GM03348 (cell line): ENCODE measurements at places on chromosomes 1 and 21.
A peak's percentile ranks its signal among the peaks of the same experiment; 100 is the strongest.

GRCh38 chr1:234881893-234882771 lies 246.5 kb downstream of the TOMM20 start:
- no peak for DNase-seq

- DNase-seq, result peak; percentile 28
These were observed 2.0 kb downstream of the ATP13A2 start for GRCh38 chr1:17009706-17010105.

DNA sequence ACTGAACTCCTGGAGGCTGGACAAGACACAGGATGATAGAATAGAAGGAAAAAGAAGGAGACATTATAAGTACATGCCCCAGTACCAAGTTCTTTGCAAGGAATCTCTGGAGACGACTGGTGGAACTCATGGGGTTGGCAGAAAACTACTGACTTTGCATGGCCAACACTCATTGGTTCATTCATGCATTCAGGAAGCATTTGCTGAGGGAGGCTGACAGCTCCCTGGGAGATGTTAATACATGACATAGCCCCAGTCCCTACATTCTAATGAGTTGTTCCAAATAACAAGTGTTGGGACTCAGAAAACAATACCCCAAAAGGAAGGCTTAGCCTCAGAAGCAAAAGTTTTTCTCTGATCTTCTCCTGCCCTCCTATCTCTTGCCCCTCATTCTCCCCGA lies 172.8 kb upstream of the IRF2BP2 start:
- no peak for DNase-seq

GRCh38 chr1:5125208-5125607 lies 470.8 kb downstream of the AJAP1 start:
- no peak for DNase-seq

- no peak for DNase-seq
These were observed 618.5 kb downstream of the PTPRU start for GRCh38 chr1:29854700-29855276.

- no peak for DNase-seq
These were observed 203.1 kb upstream of the GALNT2 start for GRCh38 chr1:229863651-229864545.

- no peak for DNase-seq
These were observed 24.0 kb downstream of the GIPC2 start for GRCh38 chr1:78069784-78070183.

GRCh38 chr1:159853417-159854115 lies 8.9 kb downstream of the VSIG8 start:
- peak; percentile 29 for DNase-seq

DNA sequence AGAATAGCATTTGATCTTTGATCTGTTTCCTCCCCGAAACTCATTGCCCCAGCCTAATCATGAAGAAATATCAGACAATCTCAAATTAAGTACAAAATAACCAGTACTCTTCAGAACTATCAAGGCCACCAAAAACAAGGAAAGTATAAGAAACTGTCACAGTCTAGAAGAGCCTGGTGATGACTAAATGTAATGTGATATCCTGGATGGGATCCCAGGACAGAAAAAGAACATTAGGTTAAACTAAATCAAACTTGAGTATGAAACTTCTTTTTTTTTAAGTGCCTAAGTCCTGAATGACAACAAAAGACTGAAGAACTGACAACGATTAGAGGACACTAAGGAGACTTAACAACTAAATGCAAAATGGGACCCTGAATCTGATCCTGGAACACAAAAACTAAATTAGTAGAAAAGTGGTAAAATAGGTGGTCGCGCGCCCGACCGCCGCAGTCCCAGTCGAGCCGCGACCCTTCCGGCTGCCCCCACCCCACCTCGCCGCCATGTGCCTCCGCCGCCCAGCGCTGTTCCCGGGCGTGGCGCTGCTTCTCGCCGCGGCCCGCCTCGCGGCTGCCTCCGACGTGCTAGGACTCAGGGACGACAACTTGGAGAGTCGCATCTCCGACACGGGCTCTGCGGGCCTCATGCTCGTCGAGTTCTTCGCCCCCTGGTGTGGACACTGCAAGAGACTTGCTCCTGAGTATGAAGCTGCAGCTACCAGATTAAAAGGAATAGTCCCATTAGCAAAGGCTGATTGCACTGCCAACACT lies 5.5 kb upstream of the PRKAB2 start:
- DNase-seq, result peak; percentile 47

DNA sequence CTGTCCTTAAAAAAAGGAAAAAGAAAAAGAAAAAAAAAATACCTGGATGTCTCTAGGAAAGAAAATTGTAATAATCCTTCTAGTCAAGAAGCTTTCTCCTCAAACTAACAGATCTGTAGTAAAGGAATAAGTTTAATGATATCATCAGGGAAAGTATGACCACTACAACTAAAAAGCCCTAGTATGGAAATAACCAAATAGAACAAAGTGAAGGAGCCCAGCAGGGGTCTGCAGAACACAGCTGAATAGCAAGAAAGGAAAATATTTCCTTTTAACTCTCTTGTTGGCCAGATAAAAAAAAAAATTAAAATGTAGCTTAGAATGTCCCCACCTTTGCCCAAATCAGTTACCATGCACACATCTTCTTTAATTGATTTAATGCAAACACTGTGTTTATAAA lies 43.2 kb downstream of the PRRX1 start:
- DNase-seq, result no peak

DNA sequence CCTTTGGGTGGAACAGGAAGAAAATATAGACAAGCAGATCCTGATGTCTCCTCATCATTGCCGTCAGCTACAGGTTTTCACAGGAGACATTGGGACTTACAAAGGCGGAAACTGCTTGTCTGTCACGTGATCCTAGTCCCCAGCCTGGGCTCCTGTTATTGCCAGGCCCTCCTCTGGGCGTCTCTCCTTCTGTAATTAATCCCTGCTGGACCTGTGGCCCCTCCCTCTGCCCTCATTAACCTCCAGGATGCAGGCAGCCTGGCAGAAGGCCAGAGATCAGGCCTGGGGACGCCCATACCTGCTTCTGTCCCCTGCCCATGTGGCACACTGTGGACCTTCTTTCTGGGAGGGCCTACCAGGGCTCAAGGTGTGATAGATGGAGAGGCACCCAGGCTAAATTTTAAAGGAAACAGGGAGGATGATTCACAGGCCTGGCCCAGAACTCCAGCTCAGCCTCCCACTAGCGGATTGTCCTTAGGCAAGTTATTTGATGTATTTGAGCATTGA lies 2.4 kb downstream of the S100A5 start:
- peak; percentile 47 for DNase-seq

- DNase-seq, result peak; percentile 80
These were observed 23.0 kb upstream of the DNAJC11 start for GRCh38 chr1:6724517-6725141.

DNA sequence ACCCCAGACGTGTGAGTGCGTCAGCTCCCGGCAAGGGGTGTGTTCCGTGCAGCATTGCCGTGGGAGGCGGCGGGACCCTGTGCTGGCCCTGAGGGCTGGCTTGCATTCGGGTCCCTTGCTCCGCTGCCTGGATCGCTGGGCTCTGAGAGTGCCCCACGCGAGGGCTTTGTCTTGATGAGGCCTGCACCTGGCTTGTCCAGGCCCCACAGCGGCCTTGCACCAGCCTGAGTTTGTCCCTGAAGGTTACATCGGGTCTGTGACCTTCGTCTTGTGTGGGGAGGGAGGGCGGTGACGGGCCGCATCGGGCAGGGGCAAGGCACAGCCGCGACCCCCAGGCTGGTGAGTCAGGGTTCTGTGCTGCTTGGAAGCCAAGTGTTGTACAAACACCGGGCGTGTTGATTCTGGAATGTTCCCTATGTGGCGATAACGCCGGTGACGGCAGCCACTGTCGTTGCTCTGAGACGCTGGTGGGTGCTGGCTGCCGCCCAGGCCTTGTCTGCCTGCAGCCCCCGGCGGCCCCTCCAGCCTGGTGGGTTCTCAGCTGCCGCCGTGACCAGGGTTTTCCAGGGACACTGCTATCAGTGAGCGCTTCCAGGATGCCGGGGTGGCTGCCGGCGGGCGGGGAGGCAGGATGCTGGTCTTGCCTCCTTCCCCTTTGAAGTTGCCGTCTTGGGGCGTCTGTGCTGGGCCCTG lies 42.9 kb downstream of the SLX9 start:
- DNase-seq, result no peak

DNA sequence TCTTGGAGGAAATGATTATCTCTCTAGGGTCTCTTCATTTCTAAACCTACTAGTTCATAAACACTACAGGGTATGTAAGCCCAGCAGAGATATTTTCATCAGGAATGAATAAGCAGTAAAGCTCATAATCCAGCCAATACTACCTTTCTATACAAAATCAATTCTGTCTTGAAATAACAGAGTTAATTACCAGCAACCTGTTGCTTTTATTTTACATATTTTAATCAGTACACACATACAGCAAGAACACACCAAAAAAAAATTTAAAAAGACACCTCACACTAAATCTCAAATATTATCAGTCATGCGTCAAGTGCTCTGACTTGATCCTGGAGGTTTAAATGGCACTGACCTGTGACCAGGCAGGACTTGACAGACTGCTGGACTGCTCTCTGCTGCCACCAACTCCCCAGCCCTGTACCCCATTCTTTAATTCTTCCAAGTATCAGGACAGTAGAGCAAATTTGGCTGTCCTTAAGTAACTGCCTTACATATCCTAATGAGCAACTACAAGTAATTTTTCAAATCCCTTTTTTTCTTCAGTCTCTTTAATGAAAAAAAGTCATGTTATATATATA lies 98.5 kb downstream of the CDC42BPA start:
- no peak for DNase-seq

DNA sequence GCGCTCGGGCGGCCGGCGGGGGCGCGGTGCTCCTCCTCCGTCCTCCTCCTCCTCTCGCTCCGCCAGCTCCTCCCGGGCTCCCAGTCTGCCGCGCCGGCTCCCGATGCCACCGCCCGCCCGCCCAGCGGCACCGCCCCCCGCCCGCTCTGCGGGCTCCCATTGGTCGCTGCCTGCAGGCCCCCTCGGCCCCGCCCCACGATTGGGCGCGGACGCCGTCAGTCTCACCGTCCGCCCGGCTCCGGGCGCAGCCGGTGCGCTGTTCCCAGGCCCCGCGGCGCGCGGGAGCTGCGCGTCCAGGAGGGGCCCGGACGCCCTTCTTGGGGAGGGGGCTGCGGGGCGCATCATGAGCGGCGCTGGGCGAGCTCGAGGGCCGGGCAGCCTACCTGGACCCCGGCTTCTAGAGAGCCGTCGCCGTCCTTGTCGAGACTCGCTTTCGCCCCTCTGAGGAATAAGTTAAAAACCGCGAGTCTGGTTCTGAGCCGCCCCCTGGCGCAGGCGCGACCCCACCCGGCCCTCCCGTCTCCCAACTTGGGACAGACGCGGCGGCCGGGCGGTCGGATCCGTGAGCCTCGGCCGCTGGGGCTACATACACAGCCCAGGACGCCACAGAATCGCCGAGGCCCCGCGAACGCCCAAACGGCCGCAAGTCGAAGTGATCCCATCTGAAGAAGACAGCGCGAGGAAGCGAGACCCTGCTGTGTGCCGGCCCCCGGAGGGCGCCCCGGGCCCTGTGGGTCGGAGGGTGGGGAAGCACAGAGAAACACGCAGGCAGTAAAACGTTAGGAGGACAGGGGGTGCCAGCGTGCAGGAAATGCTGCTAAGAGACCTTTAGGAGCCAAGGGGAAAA lies at the start of gene SIPA1L2:
Gene SIPA1L2, minus strand, starts transcription at position 87 of the 847 bp plus-strand sequence. CDS start 114,794 bp downstream, outside the sequence.
- peak; percentile 100 for DNase-seq

- no peak for DNase-seq
These were observed 82.4 kb upstream of the FGGY start for GRCh38 chr1:59214248-59215208.
